ENCODE measurements at places on chromosomes 12 and 14.

DNA sequence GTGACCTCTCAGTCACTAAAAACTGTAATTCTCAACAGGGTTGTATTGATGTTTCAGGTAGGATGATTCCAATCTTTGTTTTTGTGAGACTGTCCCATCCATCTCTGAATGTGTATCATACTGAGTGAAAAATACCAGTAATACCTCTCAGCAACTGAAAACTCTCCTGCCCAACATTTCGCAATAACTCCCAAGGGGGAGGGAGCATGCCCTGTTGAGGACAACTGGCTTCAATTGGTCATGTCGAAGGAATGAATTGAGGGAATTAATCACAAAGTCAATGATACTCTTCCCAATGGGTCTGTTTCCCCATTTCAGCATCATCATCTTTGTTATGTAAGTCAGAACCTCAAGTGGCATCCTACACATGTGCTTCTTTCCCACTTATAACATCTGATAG is 102.4 kb upstream of the E2F7 start:
- no peak for DNase-seq

DNA sequence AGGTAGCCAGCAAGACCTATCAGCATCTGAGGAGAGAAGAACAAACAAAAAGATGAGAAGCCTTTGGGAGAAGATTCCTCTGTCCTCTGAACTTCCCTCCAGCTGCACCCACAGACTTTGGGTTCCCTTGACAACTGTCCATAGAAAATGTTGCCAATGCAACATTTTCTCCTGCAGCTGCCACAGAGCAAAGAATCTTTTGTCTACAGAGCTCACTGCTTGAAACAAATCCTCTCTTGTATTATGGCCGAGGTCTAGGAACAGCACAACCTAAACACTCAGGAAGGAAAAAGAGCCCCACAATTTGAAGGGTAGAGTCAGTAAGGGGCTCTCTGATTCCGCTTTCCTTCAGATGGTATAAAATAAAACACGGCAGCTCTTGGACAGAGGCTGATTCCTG is 14.3 kb downstream of the POMT2 start:
- DNase-seq = no peak

DNA sequence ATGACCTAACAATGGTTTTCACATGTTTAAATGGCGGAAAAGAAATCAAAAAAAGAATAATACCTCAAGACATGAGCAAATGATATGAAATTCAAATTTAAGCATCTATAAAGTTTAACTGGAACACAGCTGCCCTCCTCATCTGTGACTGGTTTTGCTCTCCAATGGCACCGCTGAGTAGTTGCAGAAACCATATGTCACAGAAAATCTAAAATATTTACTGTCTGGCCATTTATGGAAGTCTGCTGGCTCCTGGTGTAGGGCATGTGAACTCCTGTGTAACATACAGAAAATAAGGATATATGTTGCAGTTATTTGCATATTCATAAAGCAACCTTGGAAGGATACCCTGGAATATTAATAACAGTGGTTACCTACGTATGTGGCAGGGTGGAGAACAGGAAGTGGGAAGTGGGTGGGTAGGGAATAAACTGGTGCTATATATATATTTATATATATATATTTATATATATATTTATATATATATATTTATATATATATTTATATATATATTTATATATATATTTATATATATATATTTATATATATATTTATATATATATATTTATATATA is 48.4 kb downstream of the LTBP2 start:
- no peak for DNase-seq

DNA sequence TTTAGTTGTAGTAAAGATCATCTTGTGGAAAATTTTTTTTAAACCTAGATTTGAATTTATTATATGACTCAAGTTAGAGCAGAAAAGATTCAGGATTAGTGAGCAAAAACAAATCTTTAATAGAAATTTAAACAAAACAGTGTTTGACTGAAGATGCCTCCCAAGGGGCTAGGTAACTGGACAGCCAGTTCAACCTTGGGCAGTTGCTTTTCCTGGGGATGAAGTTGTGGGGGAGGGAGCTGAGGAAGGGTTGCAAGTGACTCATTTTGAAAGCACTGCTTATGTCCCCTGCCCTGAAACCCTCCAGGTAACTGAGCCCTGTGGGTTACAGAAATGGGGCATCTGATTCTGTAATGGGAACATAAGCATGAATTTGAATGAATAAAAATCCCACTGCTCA is 13.1 kb downstream of the CFAP54 start:
- no peak for DNase-seq

DNA sequence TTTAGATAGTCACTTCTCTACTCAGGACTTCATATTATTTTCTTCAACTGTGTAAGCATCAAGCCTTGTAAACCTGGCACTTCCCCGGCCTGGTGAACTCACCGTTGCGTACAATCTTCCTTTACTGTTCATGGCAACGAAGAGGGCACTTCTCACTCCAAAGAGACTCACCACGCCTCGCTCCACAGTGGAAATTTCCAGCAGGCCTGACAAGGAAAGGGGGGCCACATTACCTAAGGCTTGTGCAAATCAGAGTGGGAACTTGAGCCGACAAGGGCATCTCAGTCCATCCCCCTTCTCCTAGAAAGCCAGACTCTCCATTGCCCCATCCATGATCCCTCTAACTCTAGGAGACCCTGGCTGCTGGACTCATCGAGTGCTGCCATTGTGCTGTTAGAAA is 1.6 kb downstream of the FGF6 start:
- DNase-seq = no peak

DNA sequence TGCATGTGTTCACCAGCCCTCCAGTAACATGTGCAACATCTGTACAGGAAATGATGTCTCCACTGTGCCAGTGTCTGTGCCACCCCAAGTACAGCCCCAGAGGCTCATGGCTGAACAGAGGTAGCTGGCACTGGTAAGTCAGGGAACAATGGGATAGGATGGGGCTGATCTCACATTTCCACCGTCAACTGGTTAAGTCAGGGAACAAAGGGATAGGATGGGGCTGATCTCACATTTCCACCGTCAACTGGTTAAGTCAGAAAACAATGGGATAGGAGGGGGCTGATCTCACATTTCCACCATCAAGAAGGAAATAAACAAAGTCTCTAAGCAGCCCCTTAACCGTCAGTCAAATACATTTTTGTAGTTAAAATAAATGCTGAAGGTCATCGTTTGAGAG is 246.6 kb downstream of the TMEM132D start:
- DNase-seq = no peak

DNA sequence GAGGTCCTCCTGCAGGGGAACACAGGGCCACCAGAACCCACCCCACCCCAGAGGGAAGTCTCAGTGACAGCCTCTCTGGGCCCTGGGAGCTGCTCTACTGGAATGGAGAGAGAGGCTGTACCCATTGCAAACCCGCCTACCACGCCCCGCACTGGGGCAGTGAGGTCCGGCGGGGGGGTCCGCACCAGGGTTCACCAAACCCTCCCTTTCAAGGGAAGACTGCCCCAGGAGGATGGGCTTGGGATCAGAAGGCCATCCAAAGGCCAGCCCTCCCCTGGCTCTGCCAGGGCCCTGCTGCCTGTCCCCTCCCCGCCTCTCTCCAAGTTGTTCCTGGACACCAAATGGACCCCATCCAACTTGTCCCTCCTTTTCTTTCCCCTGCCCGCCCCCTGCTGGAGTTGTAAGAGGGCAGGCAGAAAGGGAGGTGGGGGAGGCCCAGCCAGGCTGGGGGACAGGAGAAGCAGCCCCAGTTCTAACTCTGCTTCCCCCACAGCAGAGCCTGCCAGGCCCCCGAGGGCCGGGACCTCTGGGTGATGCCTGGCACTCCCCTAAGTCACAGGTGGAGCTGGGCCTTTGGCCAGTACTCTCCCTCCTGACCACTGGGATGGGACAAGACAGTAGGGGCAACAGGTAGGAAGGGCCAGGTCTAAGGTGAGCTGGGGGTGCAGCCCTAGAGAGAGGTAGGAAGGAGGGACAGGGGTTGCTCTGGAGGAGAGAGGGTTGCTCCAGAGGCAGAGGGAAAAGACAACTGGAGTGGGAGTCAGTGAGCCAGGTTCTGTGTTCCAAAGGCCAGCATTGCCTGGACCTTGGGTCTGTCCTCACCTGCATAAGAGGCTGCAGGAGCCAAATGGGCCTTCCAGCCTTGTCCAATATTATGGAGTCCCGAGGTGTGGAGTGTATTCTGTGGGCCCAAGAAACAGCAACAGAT is 3.2 kb upstream of the DIO3 start:
- no peak for DNase-seq

DNA sequence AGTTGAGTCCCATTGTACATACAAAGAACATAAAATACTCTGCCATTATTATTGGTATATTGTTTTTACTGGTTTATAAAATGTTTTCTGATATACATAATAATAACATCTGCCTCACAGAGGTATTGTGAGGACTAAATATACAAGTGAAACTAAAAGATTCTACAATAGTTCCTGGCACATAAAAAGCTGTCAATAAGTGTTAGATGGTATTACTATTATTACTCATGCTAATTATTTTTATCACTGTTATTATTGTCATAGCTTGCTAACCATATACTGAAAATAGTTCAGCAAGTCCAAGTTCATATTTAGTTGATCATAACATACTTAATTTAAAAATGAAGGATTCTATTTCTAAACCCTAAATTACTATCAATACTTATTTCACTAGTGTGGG is 34.4 kb downstream of the BTG1 start:
- DNase-seq = no peak

DNA sequence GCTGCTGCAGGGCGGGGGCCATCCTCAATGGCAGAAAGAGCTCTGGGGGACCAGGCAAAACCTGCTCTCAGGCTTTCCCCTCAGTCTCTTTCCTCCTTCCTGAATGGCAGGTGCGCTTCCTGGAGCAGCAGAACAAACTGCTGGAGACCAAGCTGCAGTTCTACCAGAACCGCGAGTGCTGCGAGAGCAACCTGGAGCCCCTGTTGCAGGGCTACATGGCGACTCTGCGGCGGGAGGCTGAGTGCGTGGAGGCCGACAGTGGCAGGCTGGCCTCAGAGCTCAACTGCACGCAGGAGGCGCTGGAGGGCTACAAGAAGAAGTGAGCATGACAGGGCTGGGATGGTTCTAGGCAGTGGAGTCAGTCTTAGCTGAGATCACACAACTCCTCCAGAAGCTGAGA is 22.9 kb upstream of the KRT83 start:
- DNase-seq = no peak

- peak; percentile 57 for DNase-seq
Measured at GRCh38 chr12:52370926-52371608, 3.8 kb upstream of the KRT85 start.

- peak; percentile 5 for DNase-seq
Measured at GRCh38 chr12:99029511-99030271, 384.6 kb downstream of the APAF1 start.

DNA sequence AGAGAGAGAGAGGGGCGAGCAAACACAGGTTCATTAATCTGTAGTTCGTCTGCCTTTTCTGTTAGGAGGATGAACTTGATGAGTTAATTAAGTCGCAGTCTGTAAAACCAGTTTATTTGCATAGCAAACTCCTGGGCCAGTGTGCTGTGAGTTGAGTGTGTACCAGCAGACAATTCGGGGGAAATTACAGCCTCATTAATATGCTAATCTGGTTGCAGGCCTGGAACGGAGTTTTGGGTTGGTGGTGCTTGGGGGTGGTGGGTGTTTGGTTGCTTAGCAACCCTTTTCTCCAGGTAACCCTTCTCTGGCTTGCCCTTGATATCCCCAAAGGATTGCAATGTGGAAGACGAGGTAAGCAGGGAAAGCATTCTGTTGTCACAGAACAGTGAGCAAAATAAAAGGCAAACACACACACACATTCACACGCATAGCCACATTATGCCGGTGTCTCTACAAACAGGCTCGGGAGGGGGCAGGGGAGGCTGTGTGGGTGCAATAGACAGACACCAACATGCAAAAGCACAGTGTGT is 29.2 kb upstream of the LHX5 start:
- no peak for DNase-seq

DNA sequence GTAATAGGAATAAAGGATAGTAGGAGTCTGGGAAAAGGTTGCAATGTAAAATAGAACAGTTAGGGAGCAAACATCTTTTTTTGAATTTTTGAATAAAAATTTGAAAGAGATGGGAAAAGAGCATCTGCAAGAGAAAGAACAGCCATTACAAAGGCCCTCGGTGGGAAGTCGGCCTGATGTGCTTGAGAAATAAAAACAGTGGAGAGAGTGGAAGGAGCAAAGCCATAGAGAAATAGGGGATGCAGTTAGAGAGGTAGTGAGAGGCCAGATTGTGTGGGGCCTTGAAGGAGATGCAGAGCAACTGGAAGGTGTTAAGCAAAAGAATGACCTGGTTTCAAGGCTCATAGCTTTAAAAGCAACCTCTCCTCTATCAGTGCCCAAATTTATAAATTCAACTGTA is 409.8 kb downstream of the RERGL start:
- no peak for DNase-seq

GRCh38 chr12:62919838-62920237 is 15.1 kb downstream of the PPM1H start:
- DNase-seq = no peak

GRCh38 chr12:69007101-69007854 is 74.3 kb upstream of the CPM start:
- peak; percentile 50 for DNase-seq

GRCh38 chr14:61253064-61253738 is 27.9 kb downstream of the TMEM30B start:
- no peak for DNase-seq

- no peak for DNase-seq
Measured at GRCh38 chr12:3187846-3188770, 110.9 kb downstream of the TSPAN9 start.

DNA sequence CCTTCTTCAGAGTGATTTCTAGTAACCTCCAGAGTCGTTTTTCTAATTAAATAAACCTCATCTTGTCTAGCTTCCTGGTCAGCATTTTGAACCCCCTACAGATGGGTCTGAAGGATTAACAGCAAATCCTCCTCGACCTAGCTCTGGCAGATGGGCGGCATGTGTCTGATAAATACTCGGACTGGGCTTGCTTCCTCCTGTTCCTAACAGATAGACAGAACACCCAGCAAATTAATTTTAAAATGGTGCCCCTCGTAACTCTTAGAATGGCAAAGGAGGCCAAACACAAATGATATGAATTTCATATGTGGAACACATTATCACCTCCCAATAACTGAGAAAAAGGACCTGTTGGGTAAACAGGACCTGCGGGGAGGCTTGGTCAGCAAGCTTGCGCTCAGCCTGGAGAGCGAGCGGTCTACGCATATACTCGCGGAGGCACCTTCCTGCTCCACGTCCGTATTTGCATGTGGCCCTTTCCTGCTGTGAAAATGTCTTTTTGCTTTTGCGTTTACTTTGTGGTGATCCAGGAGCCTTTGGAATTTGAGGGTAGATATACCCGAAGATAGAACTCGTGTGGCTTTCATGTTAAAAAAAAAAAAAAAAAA is 79.6 kb downstream of the OTX2 start:
- no peak for DNase-seq
